ENCODE measurements at places on chromosomes 2 and 18.
A peak's percentile ranks its signal among the peaks of the same experiment; 100 is the strongest.

DNA sequence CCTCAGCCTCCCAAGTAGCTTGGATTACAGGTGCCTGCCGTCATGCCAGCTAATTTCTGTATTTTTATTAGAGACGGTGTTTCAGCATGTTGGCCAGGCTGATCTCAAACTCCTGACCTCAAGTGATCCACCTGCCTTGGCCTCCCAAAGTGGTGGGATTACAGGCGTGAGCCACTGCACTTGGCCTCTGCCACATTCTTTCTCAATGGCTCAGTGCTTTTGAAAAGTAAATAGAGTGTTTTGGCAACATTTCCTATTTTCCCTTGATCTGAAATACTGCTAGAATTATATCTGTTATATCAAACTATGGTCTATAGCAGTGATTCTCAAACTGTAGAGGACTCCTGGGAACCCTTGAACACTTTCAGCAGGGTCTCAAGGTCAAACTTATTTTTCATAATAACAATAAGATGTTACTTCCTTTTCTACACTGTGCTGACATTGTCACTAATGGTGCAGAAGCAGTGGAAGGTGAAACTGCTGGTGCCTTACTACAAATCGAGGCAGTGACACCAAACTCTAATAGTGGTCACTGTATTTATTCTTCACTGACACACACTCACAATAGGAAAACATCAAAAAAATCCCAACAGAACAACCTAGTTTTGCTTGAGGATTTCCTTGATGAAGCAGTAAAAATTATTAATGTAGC is 10.6 kb downstream of the DAW1 start:
- no peak for DNase-seq

DNA sequence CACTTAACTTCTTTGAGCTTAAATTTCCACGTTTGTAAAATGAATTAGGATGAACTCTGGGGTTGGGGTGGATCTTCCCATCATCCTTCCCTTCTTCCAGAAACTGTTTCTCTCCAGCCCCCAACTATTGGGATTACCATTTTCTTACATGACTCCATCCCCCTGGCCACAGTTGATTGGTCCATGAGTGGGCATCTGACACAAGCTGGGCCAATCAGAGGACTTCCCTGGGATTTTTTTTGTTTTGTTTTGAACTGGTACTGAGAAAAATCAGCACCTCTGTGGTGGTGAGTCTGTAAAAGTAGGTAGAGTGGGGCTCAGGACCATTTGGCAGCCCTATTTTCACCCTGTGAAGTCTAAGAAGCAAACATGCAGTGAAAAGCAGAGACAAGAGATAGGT is 118.0 kb upstream of the SERTAD2 start:
- DNase-seq = no peak

DNA sequence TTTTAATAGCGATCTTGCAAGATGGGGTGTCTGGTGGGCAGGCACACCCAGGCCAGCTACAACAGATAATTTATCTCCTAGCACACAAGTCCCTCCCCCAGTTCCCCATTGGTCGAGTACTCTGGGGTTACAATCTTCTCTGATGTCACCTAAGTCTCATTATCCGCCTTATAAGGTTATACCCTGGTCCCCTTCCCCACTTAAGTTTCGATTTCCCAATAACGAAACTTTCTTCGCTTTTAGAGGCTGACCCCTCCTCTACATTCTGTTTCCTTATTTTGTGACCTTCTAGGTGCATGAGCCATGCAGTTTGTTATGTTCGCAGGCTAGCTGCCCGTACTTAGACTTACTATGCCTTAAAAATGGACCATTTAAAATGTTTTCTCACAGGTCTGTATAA is 180.1 kb downstream of the CAPN13 start:
- no peak for DNase-seq

DNA sequence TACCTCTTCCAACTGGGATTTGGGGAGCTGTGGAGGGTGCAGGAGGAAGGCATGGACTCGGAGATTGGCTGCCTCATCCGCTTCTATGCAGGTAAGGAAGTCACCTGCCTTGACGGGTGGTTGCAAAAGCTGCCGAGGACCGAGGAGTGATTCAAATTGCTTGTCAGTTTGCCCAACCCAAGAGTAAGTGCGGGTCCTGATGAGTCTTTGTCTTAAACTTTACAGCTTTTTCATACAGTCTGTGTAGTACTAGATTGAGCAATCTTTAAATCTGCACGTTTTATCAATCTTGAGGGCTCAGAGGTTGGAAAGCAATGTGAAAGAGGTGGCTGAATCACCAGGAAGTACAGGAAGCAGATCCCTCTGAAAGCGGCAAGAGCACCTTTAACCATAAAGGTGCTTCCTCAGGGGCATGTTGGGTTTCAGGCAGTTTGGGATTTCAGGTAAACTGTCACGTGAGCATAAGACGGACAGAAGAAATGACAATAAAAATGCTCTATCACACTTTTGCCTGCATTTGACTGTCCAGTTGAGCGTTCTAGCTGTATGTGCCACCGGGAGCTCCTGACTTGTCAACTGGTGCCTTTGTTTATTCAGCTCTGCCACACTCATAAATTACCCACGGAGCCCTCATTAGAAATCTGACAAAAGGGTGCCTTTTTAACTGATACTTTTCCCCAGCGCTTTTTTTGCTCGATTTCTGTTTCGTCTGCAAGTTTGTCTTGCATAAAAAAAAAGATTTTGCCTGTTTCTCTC is 2.0 kb downstream of the PHLPP1 start:
- DNase-seq = peak; percentile 28

DNA sequence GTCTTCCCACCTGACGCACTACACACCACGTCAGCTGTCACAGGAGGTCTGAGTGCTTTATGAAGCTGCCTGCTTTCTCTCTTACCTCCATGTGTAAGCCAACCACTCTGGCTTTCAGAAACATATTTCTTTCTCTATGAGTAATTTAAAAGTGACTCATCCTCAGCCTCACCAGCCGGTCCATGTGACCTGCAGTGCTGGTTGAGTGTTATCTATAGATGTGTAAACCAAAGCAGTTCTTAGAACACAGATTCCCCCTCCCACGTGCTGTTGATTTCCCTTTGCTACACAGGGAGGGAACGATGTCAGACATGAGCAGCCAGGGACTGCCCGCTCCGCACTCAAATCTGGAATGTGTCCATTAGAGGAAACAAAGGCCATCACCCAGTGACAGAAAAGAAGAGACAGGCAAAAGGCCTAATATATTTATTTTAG is 157.8 kb downstream of the BCL2 start:
- peak; percentile 78 for DNase-seq

DNA sequence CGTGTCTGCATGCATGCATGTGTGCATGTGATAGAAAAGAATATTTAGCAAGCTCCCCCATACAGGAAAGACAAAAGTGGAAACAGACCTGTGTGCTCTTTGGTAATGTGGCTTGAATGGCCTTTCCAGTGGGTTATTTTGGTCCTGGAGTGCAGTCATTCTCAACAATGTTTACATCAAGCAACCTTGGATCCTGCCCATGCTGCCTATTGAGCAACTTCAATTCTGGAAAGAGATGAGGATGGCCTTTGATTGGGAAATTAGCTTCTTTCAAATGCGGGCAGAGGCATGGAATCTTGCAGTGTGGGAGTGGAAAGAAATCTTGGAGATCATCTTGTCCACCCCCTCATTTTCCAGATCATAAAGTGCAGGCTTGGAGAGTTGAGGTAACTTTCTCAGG is 87.2 kb upstream of the SMAD2 start:
- DNase-seq = no peak

GRCh38 chr2:187478719-187479118 is 30.7 kb upstream of the CALCRL start:
- DNase-seq = no peak

- DNase-seq = no peak
These were observed 18.5 kb upstream of the EML6 start for GRCh38 chr2:54704688-54705605.

DNA sequence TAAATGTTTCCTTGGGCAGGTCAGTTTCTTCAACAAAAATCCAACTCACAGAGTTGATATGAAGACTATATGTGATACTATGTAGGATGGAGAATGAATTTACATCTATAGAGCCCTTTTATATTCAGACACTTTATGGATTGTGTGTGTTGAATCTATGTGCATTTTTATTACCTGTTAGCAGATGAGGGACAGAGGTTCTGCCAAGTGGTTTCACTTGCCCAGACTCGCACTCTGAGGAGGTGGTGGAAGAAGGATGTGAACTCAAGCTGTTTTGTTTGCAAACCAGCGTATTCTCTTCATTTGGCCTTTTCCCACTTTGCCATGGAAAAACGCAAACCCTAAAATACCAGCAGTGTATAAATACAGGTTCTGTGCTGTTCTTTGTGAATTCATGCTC is 237.6 kb downstream of the TDRD15 start:
- DNase-seq = no peak

Data from stimulated activated CD4-positive, alpha-beta T cell treated with anti-CD3 and anti-CD28 coated beads, Interleukin-12 subunit alpha, Interleukin-12 subunit beta, amount 100 ng/mL, for 48 hours (primary cell).